ENCODE measurements at places on chromosomes 1 and 21.

DNA sequence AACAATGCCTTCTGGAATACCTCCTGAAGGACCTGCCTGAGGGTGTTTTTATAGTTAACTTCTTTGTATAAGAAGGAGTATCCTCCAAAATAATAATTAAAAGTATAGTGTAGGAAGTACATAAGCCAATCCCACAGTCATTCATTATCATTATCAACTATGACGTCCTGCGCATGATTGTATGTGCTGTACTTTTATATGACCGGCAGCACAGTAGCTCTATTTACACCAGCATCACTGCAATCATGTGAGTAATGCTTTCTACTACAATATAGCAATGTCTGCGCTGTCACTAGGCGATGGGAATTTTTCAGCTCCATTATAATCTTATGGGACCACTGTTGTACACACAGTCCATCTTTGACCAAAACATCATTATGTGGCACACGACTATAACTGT is 72.0 kb downstream of the BEND5 start:
- no peak for DNase-seq

DNA sequence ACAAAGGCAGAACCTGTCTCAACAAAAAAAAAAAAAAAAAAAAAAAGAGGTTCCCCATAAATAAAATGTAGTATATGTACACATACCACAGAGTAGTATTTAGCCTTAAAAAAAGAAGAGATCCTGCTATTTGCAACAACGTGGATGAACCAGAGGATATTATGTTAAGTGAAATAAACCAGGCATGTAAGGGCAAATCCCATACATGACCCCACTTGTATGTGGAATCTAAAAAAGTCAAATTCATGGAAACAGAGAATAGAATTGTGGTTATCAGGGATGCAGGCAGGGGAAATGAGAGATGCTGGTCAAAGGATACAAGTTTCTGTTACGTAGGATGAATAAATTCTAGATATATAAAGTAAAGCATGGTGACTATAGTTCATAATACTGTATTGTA is 16.7 kb downstream of the SLC44A3 start:
- DNase-seq: no peak

- DNase-seq: no peak
These were observed 47.8 kb downstream of the ITPKB start for GRCh38 chr1:226691247-226691646.

GRCh38 chr1:70205071-70205433 is 327 bp downstream of the LRRC40 start:
- no peak for DNase-seq

DNA sequence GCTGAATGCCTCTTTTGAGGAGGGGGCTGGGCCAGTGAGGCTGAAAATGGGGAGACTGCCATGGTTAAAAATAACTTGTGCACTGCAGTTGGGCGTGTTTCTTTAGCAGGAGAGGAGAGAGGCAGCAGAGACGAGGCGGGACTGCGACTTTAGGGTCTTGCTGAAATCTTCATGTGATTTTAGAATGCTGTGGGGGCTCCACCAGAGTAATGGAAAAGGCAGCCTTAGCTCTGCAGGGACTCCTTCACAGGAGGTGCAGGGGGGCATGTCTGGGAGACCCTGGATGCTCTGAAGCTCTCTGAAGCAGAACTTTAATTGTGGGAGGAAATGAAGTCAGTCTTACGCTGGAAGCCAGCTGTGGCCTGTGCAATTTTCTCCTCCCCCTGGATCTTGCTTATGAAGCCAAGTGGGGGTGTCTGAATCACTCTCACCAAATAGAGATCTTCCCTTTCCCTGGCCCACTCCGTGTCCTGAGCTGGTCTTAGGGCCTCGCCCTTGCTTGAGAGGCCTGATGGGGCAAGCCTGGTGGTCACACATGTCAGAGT is 60.8 kb downstream of the NDUFS5 start:
- DNase-seq: no peak

DNA sequence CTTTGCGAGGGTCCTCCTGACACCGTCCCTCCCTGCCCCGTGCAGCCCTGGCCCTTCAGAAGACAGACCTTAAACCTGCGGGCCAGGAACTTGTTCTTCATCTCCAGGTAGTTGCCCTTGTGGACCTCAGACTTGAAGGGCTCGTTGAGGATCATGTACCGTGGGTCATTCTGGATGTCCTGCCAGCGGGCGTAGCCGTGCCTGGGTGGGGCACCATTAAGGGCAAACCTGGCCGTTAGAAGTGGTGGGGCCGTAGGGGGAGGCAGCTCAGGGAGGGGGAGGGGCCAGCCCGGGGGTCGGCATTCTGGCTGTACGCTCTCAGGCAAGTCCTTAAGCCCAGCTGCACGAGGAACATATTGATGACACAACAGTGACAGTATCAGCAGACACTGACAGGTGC is 64.6 kb downstream of the KCNAB2 start:
- DNase-seq: no peak

DNA sequence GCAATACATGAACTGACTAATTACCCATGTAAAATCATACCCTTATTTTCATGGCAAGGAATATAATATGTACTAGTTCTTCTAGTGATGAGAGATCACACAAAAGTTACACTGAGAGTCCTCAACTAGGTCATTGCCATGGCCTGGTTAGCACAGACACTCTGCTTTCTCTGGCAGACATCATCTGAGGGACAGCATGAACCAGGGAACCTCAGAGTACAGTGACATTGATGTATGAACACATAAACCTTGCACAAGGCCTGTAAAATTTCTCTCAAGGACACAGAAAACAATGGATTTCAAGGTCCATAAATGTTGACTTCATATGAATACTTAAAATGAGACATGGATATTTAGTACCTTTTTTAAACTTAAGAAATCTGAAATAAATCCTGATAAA is 108.8 kb upstream of the MAGI3 start:
- no peak for DNase-seq

DNA sequence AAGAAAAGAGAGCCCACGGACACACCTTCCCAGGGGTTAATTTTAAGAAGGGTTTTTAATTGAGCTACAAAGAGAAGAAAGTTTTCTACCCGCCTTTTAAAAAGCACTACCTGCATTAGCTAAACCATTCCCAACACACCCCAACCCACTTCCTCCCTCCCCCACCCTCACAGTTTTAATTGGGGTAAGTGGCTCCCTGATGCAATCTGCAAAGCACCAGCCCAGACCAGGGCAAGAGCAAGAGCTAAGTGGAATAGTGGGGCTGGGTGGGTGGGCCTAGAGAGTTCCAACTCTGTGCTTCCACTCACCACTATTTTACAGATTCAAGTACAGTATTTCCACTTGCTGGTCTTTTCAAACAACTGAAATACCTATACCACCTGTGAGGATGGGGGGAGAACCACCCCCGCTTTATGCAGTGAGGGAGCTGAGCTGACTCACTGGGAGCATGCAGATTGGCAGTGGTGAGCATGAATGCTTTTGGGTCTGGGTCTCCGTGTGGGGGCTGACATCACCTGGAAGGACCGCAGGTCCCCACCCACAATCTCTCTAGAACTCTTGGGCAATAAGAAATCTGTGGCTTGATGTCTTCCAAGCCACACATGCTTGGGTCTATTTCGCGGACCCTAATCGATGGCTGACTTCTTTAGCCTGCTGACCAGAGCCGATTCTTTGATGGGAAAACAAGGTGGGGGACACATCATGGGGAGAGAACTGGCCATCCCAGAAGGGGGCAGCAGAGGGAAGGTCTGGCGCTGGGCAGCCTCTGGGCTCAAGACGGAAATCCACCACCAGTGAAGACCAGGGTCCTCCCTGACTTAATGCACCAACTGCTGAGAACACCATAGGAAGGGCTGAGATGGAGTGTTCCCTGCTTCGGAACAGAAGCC is 95.5 kb downstream of the SSBP3 start:
- DNase-seq: no peak

DNA sequence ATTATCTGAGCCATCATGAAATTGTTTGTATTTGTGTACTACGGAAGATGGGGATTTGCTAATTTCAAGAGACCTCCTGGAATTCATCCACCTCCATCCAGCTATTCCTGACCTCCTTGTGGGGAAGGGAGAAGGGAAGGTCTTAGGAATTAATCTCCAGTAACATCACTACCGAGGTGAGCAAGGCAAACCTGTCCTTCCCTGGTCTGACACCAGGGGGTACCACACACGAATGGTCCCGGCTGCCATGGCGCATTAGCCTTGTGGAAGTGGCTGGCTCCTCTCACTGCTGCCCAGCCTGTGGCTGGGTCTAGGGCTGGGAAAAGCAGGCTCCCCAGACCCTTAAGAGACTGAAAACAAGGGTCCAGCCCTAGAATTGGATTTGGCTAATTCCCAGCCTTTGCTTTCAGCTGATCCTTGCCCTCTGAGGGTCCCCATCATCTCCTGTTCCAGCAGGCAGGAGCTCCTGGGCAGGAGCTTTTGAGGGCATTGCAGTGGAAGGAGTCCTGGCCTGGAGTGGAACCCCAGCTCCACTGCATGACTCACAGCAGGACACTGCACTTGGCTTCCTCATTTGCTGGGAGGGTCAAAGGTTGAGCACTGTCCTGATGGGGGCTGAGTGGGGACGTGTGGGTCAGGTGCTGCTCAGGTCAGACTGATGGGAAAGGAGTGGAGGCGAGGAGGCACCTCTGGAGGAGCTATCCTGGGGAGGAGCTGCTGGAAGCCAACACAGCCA is 34.8 kb downstream of the RIMS3 start:
- peak; percentile 97 for DNase-seq

- DNase-seq: no peak
These were observed 8.0 kb upstream of the TNFRSF14 start for GRCh38 chr1:2548068-2548589.

GRCh38 chr1:25875154-25875855 is at the start of gene PAQR7:
TSS of gene PAQR7 (minus strand) at chr1:25875708. CDS start at chr1:25863839, 11,869 bp downstream.
- DNase-seq: no peak

DNA sequence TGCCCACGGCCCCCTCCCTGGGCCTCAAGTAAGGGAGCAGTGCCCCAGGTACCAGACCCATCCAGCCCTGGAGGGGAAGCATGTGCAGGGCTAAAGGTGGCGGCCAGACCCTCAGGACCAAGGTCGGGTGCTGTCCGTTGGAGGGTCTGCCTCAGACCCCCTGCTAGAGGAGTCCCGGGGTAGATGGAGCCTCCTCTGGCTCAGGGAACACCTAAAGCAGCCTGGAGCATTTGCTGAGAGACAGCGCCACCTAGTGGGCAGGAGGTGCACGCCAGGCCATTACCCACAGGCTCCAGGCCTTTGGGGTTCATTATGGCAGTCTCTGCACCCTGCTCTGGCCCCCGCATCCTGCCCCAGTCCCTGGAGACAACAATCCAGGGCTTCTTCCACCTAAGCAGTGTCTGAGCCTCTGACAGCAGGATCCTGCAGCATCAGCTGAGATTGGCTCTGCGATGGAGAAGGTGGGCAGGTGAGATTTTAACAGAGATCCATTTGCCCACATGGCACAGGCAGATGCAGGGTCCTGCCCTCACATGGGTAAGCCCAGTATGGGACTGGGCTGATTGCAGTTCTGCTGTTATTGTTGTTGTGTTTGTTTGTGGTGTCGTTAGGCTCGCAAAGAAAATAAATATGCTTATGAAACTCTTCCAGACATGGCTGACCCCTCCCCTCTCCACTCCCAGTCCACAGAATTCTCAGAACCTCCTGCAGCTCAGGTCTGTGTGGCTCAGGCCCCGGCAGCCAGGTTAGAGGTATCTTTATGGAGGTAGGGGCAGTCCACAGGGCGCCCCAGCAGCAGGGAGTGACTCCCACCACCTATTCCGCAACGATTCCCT is 42.4 kb downstream of the CTNNBIP1 start:
- no peak for DNase-seq

- DNase-seq: no peak
These were observed 2.2 kb upstream of the RUNX3 start for GRCh38 chr1:24932284-24932683.

DNA sequence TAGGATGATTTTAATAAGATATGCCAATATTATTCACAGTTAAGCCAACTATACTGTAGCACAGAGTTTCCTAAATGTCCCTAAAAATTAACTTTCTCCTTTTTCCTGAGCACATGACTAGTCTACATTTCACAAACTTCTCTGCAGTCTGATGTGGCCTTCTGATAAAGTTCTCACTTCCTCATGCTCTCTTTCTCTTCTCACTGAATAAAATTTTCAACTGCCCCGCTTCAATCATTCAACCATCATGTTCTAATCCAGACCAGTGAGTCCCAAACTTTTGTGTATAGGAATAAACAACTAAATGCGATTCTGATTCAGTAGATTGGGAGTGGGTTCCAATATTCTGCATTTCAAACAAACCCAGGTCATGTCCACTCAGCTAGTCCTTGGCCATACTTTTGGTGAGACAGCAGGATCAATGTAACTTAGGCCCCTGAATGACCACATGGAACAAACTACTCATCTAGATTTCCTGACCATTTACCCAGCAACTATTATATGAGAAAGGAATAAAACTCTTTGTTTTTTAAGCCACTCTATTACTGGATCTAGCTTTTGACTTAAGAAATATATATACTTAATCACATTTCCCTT is 20.1 kb downstream of the TUT4 start:
- DNase-seq: no peak

- no peak for DNase-seq
These were observed 78.4 kb upstream of the SLC45A1 start for GRCh38 chr1:8239306-8240023.

GRCh38 chr1:68206848-68207689 is 25.3 kb downstream of the WLS start:
- DNase-seq: no peak

- no peak for DNase-seq
These were observed 98.3 kb downstream of the FAF1 start for GRCh38 chr1:50861772-50862171.

DNA sequence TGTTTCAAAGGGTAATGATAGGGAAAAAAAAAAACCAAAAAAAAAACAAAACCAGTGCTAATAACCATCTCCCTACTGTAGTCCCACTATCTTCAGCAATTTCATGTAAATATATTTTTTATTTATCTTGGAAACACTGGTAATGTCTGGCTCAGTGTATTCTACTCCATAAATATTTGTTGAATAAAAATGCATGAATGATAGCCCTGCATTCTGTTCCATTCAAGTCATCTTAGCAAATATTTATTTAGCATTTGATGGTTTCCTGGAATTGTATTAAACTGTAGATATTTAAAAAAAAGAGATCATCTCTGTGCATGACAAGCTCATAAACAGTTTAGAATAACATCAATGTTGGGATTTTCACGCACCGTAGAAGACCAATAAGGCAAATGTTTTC is 24.2 kb downstream of the IL23R start:
- no peak for DNase-seq

GRCh38 chr1:81780705-81781454 is 19.9 kb upstream of the ADGRL2 start:
- DNase-seq: no peak

DNA sequence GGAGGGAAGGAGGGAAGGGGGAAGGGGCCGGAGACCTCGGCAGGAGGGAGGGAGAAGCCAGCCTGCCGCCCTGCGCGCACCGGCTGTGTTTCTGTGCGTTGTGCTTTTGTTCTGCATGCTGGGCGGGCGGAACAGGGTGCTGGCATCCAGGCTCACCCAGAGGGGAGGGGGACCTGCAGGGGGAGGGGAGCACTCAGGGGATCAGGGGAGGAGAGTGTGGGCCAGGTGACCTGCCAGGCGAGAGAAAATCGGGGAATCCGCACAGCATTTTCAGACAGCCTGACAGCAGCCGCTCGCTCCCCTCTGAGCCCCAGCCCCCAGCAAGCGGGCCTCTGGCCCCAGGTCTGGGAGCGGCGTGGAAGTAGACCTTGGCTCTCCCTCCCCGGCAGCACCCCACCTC is 54.7 kb downstream of the RIPK4 start:
- no peak for DNase-seq

Data from DMS 273 treated with DMSO at 0.1 percent for 48 hours (cell line).